Myometrial cell (primary cell): ENCODE measurements at places on chromosomes 16 and 17. TPM values are rescaled to one million over a fixed set of nuclear protein-coding genes. Genes with fewer than 3 reads are reported as not detected.

The FNDC8 gene
- total RNA-seq, result not detected in 2 replicates

The SDR42E2 gene
- not detected in 2 replicates for total RNA-seq

The TBC1D3K gene
- not detected in 2 replicates for total RNA-seq

The CIBAR2 gene
- not detected in 2 replicates for total RNA-seq

The MT2A gene
- 392 and 575 TPM in 2 replicates for total RNA-seq

The GAS2L2 gene
- not detected in 2 replicates for total RNA-seq

The KRT27 gene
- not detected in 2 replicates for total RNA-seq

The GPRC5C gene
- under 0.01 TPM in 1 of 2 replicates, not detected in the other for total RNA-seq

The QRICH2 gene
- 0.18 and 0.58 TPM in 2 replicates for total RNA-seq

The CCL13 gene
- total RNA-seq, result not detected in 2 replicates

The CCDC200 gene
- total RNA-seq, result not detected in 2 replicates

The SLC2A4 gene
- not detected in 2 replicates for total RNA-seq

The KLHL10 gene
- total RNA-seq, result under 0.01 TPM in 1 of 2 replicates, not detected in the other

The MYH2 gene
- total RNA-seq, result under 0.01 TPM in 1 of 2 replicates, not detected in the other

The MT1F gene
- 6.2 TPM in 1 of 2 replicates, not detected in the other for total RNA-seq

The CLDN7 gene
- 60.3 and 62.3 TPM in 2 replicates for total RNA-seq

The CCDC78 gene
- 0.29 and 0.71 TPM in 2 replicates for total RNA-seq

The ZG16 gene
- not detected in 2 replicates for total RNA-seq

The KRTAP9-6 gene
- not detected in 2 replicates for total RNA-seq

The ZNF423 gene
- total RNA-seq, result under 0.01 and 0.18 TPM in 2 replicates

The ADAM11 gene
- 0.29 and 0.53 TPM in 2 replicates for total RNA-seq
